ENCODE measurements at places on chromosomes 5 and 9.

- no peak for ATAC-seq
Measured at GRCh38 chr9:136713550-136713949, 1.2 kb downstream of the DIPK1B start.

- ATAC-seq = no peak
Measured at GRCh38 chr5:94969174-94969573, 315.7 kb downstream of the MCTP1 start.

DNA sequence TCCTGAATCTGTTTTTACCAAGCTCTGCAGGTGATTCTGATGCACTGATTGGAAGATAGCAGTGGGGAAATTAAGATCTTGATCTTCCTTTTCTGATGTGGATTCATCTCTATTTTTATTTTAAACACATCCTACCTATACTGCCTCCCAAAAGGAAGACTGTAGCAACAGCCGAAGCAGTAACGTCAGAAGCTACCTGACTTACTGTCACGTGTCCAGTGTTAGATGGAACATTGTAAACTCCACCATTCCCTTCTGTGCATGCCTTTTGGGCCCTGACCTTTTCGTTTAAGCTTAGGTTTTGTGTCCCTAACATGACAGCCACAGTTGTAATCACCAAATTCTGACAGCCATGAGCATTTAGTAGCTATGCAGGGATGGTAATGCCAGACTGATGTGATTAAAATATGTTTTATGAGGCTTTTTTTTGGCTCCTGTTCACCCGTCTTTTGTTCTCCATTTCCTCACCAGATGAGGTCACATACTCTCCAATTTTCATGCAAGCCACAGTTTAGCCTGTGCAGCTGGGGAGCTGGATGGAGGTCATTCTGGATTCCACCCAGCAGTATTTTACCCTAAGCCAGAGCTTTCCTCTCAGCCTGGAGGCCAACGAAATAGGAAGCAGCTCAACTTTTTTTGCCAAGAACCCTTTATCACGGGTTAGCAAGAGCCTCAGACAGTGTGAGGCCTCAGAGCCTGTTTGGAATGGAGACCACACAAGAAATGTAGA lies 15.6 kb upstream of the FOXD1 start:
- no peak for ATAC-seq

DNA sequence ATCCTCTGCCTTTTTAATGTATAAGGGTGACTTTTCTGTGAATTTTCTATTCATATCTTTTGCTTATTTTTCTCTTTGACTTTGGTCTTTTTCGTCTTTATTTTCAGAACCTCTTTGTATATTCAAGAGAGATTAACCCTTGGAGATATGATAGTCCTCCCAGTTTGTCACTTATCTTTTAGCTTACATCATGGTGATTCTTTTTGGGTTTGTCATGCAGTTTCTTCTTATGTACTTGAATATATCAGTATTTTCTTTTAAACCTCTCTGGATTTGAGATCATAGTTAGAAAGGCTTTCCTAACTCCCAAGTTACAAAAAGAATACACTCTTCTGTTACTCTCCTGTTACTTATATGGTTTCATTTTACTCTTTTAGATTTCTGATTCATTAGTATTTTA lies 27.5 kb upstream of the GPR21 start:
- no peak for ATAC-seq

- peak; percentile 92 for ATAC-seq
Measured at GRCh38 chr9:70466976-70467561, 52.6 kb upstream of the KLF9 start.

Data from activated T-helper 17 cell treated with anti-CD3 and anti-CD28 coated beads, Interleukin-2, amount 50 U/mL, for 72 hours (primary cell).